T-helper 9 cell (primary cell): ENCODE measurements at places on chromosomes 5 and 9.

DNA sequence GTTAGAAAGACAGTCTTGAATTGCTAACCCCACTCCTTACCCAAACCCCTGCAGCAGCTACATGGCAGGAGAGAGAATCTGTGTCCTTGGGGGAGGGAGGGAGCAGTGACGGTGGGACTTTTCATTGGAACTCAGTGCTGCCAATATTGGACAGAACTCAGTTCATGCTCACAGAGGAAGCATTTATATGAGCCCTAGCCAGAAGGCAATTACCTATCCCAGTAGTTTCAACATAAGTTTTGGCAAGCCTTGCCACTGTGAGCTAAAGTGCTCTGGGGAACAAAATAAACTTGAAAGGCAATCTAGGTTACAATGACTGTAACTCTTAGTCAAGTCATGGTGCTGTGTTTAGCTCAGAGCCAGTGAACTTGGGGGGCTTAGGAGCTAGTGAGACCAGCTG, 1013.4 kb upstream of the COX7C start:
- DNase-seq, result no peak

GRCh38 chr5:61737301-61737963, 405.4 kb downstream of the ZSWIM6 start:
- no peak for DNase-seq

GRCh38 chr9:28624771-28625170, 1051.5 kb upstream of the C9orf72 start:
- DNase-seq, result no peak

- no peak for DNase-seq
Measured at GRCh38 chr9:136373300-136374182, at the start of gene CARD9. Gene CARD9 (minus strand): TSS chr9:136373669. CDS start chr9:136372078, 1,591 bp downstream.

DNA sequence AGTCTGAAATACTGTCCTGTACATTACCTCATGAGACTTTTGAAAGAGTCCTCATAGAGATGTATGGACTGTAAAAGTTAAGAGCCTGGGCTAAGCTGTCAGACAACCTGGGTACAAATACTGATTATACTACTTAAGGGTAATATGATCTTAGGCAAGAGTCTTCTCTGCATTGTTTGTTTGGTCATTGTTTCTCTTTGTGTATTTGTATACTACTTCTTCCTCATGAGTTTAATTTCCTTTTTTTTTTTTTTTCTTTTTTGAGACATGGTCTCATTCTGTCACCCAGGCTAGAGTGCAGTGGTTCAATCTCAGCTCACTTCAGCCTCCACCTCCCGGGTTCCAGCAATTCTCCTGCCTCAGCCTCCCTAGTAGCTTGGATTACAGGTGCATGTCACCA, 2.6 kb upstream of the PFDN1 start:
- no peak for DNase-seq

DNA sequence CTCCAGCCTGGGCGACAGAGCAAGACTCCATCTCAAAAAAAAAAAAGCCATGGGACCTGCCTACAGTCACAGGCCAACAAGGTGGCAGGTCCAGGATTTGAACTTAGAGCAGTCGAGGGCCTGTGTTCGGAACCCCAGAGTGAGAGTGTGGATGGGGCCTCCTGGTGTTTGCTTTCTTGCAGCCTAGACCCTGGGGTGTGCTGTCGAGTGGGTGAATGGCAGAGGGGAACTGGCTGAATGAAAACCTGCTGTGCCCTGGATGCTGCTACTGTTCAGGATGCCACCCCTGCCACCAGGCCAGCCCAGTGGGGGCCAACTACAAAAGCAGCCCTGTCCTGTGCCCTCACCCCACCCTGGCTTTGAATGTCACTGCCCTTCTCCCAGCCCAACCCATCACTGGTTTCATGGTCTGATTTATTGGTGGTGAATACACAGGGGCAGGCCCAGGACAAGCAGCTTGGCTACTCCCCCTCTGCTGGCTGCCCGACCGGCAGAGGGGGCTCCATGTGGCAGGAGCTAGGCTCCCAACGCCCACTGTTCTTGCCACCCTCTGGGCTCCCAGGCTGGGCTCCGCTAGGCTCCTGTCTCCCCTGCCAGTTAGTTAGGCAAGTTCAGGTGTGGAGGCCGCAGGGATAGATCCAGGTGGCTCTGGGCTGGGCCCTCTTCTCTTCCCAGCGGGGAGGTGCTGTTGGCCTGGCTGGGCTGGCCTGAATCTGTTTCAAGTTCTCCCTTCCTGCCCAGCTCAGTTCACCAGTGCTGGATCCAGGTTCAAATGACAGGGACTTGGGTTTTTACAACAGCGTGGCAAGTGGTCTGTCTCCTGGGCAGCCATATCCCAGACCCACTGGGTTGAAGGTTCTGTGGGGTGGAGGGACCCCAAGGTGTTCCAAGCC, 12.2 kb downstream of the FPGS start:
- no peak for DNase-seq

- no peak for DNase-seq
Measured at GRCh38 chr5:151617841-151618710, 26.9 kb upstream of the FAT2 start.

GRCh38 chr5:179553875-179554274, 3.5 kb downstream of the RUFY1 start:
- no peak for DNase-seq

GRCh38 chr5:170104299-170104698, 1.4 kb upstream of the FOXI1 start:
- DNase-seq, result no peak

DNA sequence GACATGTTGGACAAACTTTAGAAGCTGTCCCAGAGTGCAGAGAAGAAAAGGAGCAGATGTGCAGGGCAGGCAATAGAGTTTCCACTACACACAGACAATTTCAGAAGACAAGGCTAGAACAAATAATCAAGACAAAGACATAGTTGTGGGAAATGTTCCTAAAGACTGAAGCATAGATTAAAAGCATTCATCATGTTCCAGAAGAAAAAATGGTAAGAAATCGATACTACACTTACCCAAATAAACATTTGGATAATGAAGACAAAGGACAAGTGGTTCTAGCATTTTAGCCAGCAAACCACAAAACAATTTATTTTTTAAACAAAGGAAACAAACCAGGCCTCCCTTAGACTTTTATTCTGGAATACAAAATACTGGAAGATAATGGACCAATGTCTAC, 97.9 kb downstream of the FSTL4 start:
- DNase-seq, result no peak

DNA sequence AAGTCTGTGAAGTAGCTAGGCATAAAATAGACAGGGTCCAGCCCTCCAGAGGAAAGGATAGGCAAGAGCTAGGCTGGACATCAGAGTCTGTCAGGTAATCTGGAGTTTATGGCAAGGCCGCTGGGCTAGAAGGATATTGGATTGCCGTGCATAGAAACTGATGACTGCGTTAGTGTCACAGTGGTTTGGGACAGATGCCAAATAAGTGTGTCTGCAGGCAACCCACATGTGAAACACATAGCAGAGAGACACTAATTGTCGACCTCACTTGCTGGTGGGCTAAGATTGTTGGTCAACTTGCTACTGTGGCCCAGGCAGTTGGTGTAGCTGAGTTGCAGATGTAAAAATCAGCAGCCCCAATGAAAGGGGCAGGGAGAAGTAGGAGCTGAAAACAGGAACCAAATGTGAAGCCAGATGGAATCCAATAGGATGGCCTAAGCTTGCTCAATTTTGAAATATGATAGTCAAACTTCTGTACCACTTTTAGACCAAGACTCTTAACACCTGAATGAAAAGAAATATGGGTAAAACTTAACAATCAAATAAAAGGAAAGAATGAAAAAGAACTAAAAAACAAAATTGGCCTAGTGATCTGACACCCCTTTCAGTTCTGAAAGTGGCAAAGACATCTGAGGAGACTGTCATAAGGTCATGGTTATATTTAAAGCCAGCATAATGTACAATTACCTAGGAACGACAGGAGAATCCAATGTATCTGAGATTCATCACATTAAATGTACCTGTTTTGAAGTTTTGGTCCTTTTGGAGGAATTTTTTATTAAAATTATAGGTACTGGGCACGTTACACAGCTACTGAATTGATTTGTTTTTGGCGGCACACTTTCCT, 243.3 kb upstream of the ACTBL2 start:
- DNase-seq, result no peak

GRCh38 chr9:136312436-136312835, 8.5 kb upstream of the CCDC187 start:
- DNase-seq, result peak; percentile 15

DNA sequence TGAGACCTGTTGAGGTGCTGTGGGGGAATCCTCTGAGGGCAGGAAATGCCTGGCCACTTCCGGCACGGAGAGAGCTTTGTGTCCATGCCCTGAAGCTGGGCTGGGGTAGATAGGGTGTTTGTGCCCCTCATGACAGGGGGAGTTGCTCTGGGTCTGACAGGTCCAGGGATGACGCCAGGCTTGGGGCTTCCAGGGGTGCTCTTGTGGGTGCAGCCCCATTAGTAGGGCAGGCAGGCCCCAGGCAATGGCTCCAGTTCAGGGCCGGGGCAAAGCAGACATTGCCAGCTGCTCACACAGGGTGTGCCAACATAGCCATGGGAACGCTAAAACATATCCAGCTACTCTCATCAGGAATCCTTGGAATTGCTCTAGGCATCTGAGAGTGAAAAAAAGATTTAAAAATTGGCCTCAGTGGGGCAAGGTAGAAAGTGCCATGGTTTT, 21.1 kb downstream of the PITX1 start:
- DNase-seq, result no peak
